Effector memory CD4-positive, alpha-beta T cell (primary cell): ENCODE measurements at places on chromosomes 2 and 18.

GRCh38 chr2:19811186-19811585, 90.6 kb downstream of the TTC32 start:
- no peak for DNase-seq

DNA sequence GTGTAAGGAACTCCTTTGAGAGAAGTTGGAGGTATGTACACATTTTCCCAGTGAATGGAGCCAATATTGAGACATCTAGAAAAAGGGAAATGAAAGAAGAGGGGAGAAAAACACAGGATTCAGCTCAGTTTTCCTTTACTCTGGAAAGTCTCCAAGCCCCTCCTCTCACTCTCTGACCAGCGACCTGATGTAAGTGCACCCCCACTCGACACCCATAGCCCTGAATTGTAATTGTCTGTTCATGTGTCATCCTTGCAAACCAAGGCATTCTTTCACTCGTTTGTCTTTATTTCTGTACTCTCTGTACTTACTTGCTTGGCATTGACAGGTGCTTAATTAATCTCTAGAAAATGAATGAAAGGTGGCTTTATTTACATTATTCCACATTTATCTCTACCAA, 55.7 kb upstream of the CTAGE1 start:
- no peak for DNase-seq

DNA sequence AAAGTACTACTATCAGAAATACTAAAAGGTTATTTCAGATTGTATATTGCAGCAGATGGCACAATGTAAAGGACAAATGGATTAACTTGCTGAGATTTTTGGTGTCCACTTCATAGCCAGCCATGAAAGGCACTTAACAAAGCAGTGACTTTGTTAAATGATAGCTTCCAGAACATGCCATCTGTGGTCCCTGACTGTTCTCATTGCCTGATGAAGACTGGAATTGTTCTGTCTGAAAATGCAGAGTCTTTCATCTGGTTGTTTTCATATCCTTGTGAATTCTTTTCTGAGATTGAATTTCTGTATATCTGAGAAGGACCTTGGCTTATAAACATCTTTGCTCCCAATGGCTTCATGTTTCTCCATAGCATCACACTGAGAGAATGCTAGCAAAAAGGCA, 44.4 kb upstream of the LRRTM1 start:
- no peak for DNase-seq

DNA sequence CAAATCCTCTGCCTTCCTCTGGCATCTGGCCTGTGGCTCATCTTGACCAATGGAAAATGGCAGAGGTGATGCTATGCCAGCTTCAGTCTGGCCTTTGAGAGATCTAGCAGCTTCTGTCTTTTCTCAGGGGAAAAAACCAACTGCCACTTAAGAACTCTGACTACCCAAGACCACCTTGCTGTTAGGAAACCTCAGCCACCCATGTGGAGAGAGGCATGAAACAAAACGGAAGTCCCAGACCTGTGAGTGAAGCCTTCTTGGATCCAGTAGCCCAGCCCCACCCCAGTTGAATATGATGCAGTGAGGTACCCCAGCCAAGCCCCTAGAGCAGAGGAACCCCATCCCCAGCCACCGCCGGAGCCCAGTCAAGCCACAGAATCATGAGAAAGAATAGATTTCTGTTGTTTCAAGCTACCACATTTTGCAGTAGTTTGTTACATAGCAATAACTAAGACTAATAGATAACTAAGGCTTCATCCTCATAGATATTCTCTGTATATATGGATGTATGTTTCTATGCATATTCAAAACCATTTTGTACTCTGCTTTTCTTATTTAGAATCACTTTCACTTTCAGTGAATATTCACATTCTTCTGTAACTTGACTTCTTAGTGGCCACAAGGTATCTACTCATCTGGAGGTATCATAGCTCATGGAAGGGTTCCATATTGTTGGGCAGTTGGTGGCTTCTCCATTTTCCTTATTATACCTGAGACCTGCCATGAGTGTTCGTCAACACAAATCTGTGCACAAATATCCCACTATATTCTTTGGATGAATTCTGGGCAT, 142.1 kb downstream of the FBXO15 start:
- DNase-seq = no peak

DNA sequence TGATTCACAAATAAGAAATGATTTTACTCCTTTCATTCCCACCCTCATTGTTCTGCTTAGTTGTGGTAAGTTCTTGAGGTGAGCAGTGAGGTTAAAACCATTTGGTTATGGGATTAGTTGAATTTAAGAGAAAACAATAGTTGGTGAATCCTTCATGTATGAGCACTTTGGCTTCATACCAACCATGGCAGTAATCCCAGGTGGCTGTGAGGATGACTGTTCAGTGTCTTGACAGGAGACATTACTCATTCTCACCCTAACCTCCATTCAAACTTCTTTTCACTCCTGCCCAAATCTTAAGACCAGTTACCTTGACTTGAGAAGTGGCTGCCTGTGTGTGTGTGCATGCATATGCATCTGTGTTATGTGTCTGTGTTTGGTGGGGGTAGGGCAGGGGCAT, 143.1 kb downstream of the SETBP1 start:
- no peak for DNase-seq

GRCh38 chr2:45839508-45840251, 188.2 kb downstream of the PRKCE start:
- DNase-seq = no peak

- DNase-seq = no peak
These were observed 302.8 kb downstream of the PTGR3 start for GRCh38 chr18:74906184-74906583.

DNA sequence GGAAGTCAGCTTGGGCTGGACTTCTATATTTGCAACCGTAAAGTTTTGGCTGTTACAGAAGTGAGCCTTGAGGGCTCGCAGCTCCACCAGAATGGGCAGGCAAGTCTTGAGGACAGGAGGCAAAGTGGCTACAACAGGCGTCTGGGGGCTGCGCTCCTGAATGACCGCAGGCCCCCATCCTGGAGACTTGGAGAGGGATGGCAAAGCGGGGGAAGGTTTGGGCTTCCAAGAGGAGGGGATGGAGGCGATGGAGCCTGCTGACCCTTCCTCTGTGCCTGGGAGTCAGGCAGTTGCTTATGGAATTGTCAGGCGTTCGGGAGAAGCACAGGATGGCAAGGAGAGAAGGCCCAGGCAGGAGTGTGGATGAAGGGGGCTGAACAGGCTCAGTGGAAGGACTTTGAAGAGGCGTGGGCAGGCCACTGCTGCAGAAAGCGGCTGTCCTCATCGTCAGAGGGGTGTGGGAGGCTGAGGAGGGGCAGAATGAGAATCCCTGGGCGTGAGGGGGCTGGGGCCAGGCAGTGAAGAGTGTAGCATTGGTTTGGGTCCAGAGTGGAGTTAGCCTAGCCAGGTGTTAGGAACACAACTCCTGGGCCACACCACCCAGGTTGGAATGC, 72.3 kb downstream of the INHBB start:
- no peak for DNase-seq

DNA sequence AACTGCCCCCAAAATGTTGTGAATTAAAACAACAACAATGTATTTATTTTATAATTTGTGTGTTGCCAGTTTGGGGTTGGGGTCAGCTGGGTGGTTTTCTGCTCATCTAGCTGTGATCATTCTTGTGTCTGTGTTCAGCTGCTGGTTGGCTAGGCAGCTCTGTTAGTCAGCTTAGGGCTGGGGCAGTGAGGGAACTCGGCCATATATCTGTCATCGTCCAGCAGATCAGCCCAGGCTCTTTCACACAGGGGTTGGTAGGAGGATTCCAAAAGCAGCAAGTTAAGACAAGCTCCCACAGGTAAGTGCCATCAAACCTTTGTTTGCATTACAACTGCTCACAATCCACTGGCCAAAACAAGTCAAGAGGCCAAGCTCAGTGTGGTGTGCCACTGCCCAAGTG, 121.5 kb downstream of the LPIN1 start:
- no peak for DNase-seq

GRCh38 chr18:7369006-7369405, 138.1 kb downstream of the LRRC30 start:
- DNase-seq = no peak

GRCh38 chr2:68336192-68336591, 16.4 kb upstream of the CNRIP1 start:
- no peak for DNase-seq

GRCh38 chr2:44981714-44982108, 27.5 kb downstream of the SIX2 start:
- peak; percentile 40 for DNase-seq

DNA sequence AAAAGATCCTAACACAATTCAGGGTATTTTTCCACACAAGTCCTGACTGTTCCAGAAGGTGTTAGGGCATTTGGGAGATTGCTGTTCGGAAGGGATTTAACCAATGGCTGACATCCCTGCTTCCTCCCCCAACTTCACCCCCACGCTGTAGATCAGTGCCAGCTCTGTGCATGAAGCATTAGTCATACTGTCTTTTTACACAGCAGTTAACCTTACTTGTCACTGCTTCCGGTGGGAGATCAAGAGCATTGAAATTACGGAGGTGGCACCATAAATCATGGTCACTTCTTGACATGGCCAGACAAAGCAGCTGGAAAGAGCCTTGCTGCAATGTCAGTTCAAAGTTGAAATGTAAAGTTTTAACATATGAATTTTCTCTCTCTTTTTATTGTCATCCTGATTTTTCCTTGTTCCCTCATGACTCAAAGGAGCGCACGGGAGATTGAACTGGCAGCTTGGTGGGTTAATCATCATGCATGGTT, 70.2 kb downstream of the HRH4 start:
- no peak for DNase-seq

- DNase-seq = no peak
These were observed 162.2 kb upstream of the PGAP1 start for GRCh38 chr2:197088694-197089093.

- DNase-seq = no peak
These were observed 249.5 kb upstream of the KLHL14 start for GRCh38 chr18:33022370-33022769.

GRCh38 chr2:63743982-63744966, 97.4 kb upstream of the UGP2 start:
- no peak for DNase-seq

- no peak for DNase-seq
These were observed 4.2 kb downstream of the ZNF512 start for GRCh38 chr2:27587025-27587424.

GRCh38 chr18:34801774-34802173, 91.7 kb downstream of the DTNA start:
- DNase-seq = no peak
